ENCODE measurements at places on chromosomes 7 and 10.

DNA sequence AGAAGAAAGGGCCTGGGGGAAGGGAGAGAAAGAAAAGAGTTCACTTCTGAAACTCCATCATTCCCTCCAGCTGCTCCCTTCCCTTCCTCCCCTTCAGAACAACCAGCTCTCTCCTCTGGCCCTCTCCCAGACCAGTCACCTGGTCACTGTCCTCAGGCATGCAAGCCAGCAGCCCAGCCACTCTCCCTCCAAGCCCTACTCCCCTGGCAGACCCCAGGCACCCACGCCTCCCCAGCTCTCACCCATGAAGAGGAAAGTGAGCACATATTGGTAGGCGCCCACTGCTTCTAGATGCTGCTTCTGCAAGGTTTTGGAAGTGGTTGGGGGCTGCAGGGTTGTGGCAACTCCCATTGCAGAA, 353 bp downstream of the MOGAT3 start:
- DNase-seq = no peak

- no peak for DNase-seq
These were observed 77.7 kb downstream of the GRID1 start for GRCh38 chr10:86288695-86289576.

- DNase-seq = peak; percentile 48
These were observed 9.8 kb downstream of the SAP25 start for GRCh38 chr7:100563809-100564400.

DNA sequence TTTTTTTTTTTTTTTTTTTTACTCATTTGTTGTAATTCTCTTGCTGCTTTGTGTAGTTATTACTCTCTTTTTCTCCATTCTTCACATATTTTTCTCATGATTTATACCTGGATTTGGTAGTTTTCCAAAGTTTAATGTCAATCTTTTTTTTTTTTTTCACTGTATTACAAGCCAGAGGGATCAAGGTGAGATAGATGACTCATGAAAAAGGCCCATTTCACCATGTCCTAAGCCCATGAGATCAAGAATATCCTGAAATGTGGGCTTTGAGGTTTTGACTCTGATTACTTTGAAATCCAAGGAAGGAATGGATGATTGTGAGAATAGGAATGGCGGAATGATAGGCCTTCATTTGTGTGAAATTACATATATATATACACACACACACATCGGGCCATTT, 31.1 kb downstream of the TAX1BP1 start:
- DNase-seq = no peak

- DNase-seq = no peak
These were observed 67.8 kb downstream of the MGMT start for GRCh38 chr10:129534826-129535225.

DNA sequence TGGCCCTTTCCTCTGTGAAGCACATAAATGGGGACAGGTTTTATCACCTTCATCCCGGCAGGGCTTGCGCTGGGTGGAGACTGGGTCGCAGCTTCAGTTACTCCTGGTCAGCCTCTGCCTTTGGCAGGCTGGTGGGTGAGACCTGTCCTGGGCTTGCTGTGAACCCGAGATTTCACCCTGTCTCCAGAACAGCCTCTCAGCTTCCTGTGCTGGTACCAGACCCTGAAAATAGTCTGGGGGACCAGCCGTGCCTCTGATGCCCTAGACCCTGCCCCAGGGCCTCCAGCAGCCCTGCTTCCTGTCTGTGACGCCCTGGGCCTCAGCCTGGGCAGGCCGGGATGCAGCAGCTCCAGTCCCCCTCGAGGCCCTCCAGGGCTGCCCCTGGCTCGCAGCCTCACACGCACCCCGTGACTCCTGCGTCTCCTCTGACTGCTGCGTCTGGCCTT, 13.2 kb upstream of the PWWP2B start:
- DNase-seq = no peak

DNA sequence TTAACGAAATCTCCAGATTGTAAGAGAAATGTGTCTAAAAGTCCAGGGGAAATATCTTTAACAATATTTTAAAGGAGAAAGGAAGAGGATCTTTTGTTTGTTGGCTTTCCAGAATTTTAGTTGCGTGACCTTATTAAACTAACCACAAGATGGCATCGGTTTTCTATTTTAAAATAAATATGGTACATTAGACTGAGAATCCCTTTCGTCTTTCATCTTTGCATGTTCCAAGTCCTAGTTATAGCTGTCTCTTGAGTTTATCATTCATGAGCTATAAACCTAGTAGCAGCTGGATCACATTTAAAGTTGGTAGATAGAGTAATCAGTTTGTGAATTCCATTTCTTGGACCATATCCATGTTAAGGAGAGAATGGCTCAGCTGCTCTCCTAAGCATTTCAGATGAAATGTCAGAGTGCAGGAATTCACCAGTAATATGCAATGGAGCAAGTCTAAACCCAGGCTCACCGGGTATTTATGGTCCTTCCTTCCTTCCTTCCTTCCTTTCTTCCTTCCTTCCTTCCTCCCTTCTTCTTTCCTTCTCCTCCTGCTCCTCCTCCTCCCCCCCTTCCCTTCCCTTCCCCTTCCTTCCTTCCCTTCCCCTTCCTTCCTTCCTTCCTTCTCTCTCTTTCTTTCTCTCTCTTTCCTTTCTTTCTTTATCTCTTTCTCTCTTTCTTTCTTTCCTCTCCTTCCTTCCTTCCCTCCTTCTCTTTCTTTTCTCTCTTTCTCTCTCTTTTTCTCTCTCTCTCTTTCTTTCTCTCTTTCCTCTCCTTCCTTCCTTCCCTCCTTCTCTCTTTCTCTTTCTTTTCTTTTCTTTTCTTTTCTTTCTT, 57.8 kb upstream of the RAB18 start:
- DNase-seq = no peak

GRCh38 chr7:26951407-26951950, 87.1 kb upstream of the SKAP2 start:
- DNase-seq = no peak

- DNase-seq = no peak
These were observed 1.1 kb downstream of the VGF start for GRCh38 chr7:101164071-101164840.

- no peak for DNase-seq
These were observed 92.2 kb upstream of the GNA12 start for GRCh38 chr7:2936301-2936700.

GRCh38 chr10:95121904-95122303, 52.6 kb upstream of the CYP2C8 start:
- DNase-seq = no peak

DNA sequence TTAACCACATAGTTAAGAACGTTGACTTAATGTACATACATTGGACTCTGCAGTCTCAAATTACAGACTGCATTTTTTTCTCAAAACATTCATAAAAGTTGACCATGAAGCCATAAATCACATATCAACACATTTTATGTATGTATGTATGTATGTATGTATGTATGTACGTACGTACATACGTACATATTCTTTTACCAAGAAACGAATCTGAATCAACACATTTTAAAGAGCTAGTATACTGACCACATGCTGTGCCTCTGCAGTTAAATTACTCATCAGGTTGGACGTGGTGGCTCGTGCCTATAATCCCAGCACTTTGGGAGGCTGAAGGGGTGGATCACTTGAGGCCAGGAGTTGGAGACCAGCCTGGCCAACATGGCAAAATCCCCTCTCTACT, 105.8 kb downstream of the GPR158 start:
- DNase-seq = no peak

GRCh38 chr10:128922172-128922571, 544.9 kb upstream of the MGMT start:
- no peak for DNase-seq

DNA sequence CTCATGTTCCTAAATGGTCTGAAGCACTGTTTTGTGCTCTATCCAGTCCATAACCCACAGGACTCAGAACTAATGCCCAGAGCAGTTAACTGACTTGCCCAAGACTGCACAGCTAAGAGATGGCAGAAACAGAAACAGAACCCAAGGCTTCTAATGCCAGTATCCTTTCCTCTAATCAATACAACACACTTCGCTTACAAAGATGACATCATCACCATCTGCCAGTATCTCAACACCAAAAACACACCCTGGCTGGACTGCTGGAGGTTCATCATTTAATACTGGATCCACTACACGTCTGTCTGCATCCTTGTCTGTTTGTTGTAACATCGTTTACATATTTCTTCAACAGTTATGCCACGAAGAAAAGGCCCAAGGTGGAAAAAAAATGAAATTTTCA, 165.3 kb downstream of the SFMBT2 start:
- DNase-seq = no peak

- no peak for DNase-seq
These were observed 258.2 kb upstream of the GLI3 start for GRCh38 chr7:42495256-42495655.

DNA sequence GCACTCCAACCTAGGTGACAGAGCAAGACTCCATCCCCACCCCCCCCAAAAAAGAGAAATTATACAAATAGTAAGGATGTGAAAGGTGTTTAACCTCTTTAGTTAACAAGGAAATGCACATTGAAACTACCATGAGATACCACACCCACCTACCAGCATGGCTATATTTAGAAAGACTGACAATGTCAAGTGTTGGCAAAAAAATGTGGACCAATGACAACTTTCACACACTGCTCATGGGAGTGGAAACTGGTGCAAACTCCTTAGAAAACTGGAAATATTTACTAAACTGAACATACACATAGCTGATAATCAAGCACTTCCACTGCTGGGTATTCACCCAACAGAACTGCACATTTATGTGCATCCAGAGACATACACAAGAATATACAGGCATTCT, 23.3 kb upstream of the NRF1 start:
- DNase-seq = no peak

DNA sequence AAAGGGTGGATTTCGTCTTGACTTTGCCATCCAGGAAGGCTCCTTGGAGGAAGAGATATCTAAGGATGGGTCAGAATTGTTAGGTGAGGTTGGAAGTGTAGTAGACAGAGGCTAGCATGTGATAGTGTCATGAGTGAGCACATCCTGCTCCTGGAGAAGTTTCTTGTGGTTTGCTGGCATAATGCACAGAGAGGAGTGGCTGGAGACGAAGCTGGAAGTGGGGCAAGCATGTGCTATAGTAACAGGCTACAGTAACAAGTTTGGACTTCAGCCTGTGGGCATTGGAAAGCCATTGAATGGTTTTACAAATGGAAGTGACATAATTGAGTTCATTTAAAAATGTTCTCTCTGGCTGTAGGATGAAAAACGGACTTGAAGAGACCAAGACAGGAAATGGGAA, 175.6 kb upstream of the VWC2 start:
- DNase-seq = no peak

DNA sequence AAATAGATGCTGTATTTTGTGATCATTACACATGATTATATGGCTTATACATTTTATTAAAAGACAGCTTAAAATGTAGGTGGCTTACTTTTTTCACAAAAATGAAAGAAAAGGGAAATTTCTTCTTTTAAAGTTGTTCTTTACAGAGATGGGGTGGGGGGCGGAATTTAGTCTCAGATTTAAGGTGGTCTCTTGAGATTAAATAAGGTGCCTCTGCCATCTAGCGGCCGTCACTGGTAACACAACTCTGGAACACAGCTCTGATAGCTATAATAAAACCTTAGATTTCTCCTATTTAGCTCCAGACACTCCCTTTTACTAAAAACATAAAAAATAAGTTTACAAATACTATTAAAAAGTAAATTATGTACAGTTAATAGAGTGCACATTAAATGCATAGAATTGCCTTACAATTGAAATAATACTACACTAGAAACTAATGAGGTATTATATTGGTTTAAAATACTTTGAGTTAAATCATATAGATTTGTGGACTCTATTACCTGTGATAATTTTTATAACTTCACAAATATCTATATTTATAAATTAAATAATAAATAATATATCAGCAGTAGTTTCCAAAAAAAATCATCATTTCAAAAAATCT, 210.9 kb downstream of the DGKB start:
- DNase-seq = peak; percentile 2

DNA sequence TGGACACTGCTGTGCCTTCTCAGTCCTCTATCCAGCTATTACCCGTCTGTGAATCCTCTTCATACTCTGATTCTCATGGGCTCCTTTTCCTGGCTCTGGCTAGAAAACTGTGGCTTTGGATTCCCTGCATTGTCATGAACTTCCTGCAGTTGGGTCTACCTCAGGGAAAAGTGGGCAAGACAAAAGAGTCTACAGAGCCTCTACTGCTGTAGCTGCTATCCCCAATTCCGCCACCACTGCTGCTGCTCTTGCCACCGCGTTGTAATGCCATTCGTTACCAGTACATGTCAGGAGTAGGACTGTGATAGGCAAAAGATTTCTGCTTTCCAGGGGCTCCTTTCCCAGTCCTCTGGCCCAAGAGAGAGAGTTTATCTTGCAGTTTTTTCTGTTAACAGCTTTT, 23.9 kb upstream of the PPP1R17 start:
- DNase-seq = no peak

- DNase-seq = no peak
These were observed 182.1 kb downstream of the AUTS2 start for GRCh38 chr7:69780379-69780778.

DNA sequence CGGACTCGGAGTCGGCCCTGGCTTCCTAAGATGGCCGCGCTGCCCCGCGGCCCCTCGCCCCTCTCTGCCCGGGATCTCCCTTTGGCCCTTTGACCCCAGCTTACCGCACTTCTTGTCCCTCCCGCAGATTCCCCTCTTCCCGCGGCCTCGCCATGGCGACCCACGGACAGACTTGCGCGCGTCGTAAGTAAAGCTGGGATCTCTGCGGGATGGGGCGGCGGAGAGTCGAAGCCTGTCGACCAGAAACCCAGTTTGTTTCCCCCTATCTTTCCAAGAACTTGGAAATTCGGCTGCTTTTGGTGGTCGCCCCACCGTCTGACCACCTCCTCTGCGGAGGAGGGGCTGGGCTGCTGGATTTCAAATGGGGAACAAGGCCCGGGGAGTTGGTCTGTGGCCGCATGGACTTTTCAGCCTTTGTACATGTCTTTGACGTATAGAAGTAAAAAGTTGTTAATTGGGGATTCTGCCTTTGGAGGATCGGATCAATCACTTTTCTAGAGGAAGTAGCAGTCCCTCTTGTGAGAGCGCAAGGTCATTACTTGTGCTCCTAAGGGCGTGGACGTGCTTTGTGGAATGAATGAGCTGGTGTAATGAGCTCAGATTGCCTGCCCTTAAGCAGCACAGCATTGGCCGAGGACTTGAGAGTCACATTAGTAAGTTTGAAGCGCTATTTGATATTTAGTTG, 553 bp downstream of the VDAC2 start:
- DNase-seq = no peak

- DNase-seq = no peak
These were observed 37.0 kb upstream of the LCOR start for GRCh38 chr10:96794836-96795733.

DNA sequence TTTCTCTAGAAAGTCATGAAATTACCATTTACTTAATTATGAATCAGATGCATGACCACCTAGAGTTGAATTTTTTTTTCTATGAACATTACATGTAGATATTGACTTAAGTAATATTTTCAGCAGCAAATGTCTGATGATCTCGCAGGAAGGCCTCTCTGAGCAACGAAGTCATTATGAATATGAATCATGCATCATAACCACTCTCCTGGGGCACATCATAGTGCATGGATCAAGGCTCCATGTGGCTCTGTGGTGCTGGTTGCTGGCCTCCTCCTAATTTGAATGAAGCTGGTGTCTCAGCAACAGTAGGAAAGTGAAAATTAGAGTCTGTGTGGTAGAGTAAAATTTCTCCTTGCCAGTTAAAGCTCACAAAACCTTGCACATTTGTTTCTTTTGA, 121.4 kb upstream of the INHBA start:
- no peak for DNase-seq
